Ecto neural progenitor cell (in vitro differentiated cells): ENCODE measurements at places on chromosomes 3 and 15.
A peak's percentile ranks its signal among the peaks of the same experiment; 100 is the strongest.

- peak; percentile 64 for DNase-seq
These were observed 38.7 kb downstream of the FEM1B start for GRCh38 chr15:68316061-68316804.

DNA sequence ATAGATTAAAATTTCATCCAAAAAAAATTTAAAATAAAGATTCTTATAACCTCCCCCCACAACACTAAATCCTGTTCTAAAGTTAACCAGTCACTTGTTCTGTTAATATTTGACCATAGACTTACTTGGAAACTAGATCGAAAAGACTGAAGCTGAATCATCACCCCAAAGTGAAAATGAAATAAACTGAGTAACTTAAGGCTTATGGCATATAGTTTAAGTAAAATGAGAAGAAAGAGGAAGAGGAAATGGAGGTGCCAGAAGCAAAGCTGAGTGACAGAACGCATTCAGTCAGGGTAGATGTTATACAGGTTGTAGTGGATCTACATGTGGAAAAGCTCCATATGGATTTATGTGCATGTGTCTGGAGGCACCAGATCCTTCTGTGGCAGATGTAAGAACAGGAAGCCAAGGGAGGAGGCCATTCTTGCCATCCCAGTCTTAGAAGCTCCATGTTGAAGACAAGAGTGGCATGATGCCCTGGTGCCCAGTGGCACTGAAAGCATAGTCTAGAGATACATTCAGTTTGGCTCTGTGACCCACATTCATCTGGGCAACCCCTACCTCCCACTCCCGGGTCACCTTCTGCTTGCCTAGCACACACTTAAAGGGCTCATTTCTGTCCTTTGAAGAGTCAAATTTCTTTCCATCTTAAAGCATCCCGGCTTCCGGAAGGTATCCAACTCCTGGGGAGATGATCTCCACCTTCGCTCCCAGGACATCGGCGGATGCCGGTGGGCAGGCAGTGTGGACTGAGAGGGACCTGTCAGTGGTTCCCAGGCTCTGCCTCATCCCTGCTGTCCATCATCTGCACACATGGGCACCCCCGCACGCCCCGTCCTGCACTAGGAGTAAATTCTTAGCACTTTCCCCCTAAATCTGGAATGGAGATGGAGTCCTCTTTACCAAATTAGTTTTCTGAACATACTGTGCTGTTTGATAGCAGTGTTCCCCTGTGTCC is 90.8 kb downstream of the NEO1 start:
- no peak for DNase-seq

GRCh38 chr3:173630849-173631248 is 233.3 kb downstream of the NLGN1 start:
- DNase-seq, result no peak

- DNase-seq, result no peak
These were observed 803.7 kb upstream of the ARRDC4 start for GRCh38 chr15:97156739-97157265.

GRCh38 chr15:53549697-53550305 is 209.7 kb downstream of the WDR72 start:
- DNase-seq, result no peak

DNA sequence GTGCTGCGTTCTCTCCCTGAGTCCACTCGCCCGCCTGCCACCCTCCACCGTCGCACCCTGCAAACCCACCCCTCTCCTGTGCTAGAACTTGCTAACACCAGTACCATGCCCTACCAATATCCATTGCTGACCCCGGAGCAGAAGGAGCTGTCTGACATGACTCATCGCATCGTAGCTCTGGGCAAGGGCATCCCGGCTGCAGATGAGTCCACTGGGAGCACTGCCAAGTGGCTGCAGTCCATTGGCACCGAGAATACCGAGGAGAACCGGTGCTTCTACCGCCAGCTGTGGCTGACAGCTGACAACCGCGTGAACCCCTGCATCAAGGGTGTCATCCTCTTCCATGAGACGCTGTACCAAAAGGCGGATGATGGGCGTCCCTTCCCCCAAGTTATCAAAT is 4.9 kb upstream of the ALAS1 start:
- no peak for DNase-seq

DNA sequence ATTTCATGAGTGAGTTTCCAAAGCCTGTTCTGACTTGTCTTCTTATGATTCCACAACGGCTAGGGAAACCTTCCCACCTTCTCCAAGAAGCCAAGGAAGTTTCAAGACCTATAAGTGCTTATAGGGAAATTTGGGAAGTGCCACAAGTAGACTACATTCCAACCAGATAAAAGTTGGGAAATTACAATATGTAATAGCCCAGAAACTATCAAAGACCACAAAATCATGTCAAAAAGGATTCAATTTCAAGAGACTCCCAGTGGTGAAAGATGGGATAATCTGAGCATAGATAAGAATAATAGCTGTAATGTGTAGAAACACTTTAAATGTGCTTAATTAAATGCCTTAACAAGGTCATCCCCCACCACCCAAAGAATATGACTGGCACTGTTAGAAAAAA is 169.2 kb upstream of the SLC2A2 start:
- no peak for DNase-seq

DNA sequence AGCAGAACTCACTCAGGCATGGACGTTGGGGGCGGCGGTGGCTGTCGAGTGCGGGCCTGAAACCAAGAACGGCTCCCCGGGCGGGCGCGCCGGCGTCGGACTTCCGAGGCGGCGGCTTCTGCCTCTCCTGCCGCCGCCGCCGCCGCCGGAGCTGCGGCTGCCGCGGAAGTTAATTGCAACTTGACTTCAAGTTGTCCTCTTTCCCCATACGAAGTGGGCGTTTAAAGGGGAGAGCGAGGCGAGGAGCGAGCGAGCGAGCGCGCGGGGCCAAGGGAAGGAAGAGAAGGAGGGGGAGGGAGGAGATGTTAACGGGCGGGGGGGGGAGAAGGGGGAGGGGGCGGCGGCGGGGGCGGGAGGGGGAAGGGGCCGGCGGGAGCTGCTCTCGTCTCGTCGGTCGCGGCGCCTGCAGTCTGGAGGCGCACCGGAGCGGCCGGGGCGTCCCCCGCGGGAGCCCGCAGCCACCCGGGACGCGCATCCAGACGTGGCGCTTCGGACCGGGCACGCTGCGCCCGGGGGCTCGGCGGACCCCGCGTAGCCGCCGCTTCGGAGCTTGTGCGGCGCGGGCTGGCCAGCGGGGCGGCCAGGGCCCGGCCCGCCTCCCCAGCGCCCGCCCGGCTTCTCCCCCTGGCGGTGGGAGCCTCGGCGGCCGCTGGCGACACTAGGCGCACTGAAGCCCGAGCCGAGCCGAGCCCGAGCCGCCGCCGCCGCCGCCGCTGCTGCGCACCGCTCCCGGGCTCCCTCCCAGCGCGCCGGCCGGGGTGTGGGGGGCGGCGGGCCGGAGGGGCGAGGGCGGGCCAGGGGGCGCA is 19.7 kb upstream of the SATB1 start:
- DNase-seq, result peak; percentile 85

- DNase-seq, result no peak
These were observed 81.3 kb downstream of the MTHFS start for GRCh38 chr15:79815468-79815867.

- DNase-seq, result no peak
These were observed 30.8 kb downstream of the MLH1 start for GRCh38 chr3:37024092-37024491.

DNA sequence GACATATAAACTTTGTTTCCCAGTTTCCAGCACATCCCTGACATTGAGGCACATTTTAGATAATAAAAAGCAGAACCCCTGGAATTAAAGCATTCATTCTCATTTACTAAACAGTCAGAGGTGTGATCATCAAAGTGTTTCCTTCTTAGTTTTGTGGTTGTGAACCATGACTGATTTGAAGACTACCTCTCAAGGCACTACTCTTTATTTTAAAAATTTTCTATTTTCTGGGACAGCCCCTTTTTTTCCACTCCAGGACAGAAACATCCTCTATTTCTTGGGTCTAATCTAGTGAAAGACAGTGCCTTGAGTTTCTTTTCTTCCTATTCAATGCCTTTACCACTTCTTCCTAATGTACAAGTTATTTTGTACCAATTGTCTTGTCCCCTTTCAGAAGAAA is 5.2 kb downstream of the SST start:
- no peak for DNase-seq

DNA sequence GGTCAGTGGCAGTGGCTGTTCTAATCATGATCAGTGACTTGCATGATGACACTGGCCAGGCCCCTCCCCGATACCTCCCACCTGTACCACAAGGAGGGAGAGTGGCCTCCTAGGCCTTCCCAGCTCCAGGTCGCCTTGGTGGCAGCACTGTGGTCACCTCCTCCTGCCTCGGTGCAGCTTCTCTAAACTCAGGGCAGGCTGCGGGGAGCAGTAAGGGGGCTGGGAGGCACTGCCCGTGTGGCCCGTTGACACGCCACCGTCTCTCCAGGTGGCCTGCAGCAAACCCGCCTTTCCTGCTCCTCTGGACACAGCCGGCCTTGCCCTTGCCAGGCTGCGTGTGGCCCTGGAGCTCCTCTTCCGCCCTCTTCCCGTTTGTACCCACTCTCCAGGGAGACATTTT is 184.1 kb downstream of the XXYLT1 start:
- no peak for DNase-seq

- no peak for DNase-seq
These were observed 679.3 kb upstream of the ALCAM start for GRCh38 chr3:104687362-104687761.

GRCh38 chr3:153919773-153920172 is 201.4 kb upstream of the ARHGEF26 start:
- DNase-seq, result no peak

DNA sequence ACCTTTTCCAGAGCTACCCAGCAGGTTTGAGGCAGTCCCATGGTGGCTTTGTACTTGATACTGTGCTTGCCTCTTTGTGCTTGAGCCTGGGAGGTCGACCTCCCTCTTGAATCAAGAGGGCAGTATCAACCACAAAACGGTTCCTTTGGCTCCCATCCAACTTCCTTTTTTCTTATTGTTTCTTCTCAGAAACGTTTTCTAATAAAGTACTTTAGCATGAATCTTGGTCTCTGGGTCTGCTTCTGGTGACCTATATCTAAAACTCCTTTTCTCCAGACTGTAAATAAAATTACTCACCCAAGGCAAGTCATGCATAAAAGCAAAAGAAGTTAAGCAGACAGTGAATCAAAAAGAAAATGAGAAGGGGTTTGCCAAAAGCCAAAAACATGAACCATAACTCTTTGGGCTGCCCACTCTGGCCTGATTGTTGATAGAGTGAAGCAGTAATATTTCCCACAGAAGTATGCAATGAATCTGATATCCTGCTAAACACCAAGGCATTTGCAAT is 112.2 kb upstream of the SLC4A7 start:
- DNase-seq, result no peak

DNA sequence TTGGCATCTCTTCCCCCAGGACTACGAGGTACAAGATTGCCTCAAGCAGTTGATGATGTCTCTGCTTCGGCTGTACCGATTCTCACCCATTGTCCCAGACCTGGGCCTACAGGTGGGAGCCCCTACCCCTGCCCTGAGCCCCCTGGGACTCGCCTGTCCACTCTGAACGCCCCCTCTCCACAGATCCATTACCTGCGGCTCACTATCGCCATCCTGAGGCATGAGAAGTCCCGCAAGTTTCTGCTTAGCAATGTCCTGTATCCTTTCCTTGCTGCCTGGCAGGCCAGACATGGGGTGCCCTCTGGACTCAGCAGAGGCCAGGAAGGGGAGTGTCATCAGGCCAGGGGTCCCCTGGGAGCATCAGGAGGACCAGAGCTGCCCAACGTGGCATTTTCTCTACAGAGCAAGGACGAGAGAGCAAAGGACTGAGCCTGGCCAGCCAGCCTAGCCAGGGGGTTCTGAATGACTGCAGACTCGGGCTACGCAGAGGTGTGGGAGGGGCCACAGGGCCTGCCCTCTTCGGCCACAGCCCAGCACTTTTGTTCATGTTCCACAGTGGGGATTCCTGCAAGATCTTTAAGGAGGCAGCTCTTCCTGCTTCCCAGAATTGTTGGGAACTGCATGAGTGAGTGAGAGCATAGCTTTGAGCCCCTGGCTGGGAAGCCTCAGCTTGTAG is 11.2 kb downstream of the RNF123 start:
- DNase-seq, result no peak

DNA sequence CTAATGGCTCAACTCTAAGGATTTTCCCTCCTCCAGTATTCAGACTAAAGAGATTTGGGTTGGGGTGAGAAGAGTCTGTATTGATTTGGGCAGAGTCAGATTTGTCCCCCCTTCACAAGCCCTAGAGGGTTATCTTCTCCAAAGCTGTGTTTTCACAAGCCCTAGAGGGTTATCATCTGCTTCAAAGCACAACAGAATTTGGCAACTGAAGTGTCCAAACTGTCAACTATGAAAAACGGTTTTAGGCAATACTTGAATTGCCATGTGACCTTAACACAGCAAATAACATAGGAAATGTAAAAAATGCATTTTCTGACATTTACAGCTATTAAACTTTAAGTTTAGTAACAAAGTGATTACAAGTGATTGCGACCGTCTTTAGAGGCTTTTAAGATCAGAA is 119.9 kb downstream of the IMPG2 start:
- no peak for DNase-seq

DNA sequence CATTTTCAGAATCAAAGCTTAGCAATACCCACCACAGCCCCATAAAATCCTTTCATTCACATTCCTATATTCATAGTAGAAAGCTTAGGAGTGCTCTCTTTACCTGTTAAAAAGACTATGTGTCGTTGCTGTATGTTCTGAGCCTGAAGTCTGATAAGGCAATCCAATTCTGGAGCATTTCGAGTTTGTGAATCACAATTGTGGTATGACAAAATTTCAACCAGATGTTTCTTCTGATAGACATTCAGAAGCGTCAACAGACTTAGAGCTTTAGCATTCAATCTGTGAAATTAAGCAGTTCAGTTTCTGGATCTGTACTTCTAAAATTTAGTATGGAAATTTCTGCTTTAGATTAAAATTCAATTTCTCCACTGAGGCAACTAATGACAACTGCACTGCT is 58.3 kb downstream of the TASOR start:
- no peak for DNase-seq

DNA sequence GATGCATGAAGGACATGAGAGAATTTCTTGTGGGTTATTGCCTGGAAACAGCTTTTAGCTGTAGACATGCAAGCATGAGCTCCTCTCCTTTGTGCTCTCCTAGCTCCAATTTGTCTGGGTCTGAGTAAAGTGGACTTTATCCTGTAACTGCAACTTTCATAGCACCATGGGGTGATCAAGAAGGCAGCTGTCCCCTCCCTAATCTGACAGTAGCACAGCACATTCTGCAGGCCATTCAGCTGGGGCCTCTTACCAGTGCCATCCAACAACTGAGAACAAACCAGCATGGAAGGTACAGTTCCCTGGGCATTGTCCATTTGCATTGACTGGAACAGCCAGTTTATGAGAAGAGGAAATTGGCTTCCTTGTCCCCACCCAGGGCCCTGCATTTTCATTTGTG is 7.7 kb upstream of the RAB27A start:
- no peak for DNase-seq

GRCh38 chr15:48680841-48681240 is 35.3 kb upstream of the FBN1 start:
- DNase-seq, result no peak

DNA sequence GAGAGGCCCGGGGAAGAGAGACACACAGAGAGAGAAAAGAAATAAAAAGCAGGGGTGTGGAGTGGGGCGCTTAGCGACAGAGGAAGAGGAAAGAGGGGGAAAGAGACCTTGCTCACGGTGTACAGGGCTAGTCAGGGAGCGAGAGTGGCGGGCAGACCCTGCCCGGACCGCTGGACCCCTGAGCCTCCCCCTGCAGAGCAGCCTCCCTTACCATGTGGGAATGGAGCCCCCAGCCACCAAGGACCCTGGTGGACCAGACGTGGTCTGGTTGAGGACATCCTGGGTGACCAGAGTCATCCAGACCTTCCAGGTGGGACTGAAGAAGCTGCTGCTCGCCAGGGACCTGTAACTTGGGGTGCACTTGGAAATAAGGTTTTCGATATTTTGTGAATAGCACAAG is 129.6 kb downstream of the CHSY1 start:
- no peak for DNase-seq

- DNase-seq, result peak; percentile 66
These were observed 79.4 kb downstream of the FRMD4B start for GRCh38 chr3:69306239-69307185.
